NCI-H2081 treated with DMSO at 0.1 percent for 48 hours (cell line): ENCODE measurements at places on chromosomes 3 and 15.

GRCh38 chr15:68440136-68440535 is 8.2 kb upstream of the ITGA11 start:
- no peak for DNase-seq

GRCh38 chr15:26260517-26261133 is 397.5 kb upstream of the ATP10A start:
- no peak for DNase-seq

GRCh38 chr15:90600954-90601353 is 71.2 kb downstream of the CRTC3 start:
- DNase-seq, result no peak

- no peak for DNase-seq
Measured at GRCh38 chr3:128338536-128339330, 128.0 kb downstream of the DNAJB8 start.

- DNase-seq, result no peak
Measured at GRCh38 chr3:63429905-63430304, 151.8 kb downstream of the SYNPR start.

GRCh38 chr15:53074221-53074620 is 284.1 kb upstream of the ONECUT1 start:
- DNase-seq, result no peak

GRCh38 chr3:151404316-151404715 is 19.8 kb upstream of the P2RY12 start:
- DNase-seq, result no peak

DNA sequence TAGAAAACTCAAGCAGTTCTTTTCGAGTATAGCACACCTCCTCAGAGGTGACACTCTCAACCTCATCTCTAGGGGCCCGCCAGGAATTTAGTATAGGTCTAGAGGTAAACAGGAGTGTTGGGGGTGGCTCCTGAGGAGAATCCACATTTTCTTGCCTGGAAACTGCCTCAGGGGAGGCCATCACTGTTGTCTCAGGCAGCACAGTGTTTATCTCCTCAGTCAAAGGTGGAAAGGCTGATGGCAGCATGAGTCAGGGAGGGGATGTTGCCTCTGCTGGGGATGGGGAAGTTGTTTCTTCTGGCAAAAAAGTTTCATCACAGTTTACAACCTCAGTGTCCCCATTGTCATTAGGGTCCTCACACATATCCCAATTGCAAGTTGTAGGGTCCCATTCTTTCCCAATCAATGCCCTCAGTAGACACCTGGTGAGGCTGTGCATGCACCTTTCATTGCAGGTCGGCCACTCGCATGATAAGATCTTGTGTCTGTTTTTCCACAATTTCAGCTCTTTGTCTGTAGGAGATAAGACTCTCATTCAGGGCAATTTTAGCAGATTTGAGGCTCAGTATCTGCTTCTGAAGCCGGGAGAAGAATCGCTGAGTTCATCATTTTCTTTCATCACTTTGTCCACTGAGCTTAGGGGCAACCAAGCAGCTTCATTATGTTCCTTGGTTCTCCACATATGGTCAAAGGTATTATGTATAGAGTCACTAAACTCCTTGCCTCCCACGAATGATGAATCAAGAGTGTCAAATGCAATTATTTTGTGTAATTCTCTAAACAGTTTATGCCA is 25.8 kb downstream of the NAALADL2 start:
- no peak for DNase-seq

- DNase-seq, result no peak
Measured at GRCh38 chr3:133486658-133487057, 86.8 kb downstream of the BFSP2 start.

- no peak for DNase-seq
Measured at GRCh38 chr3:183485093-183485492, 56.7 kb upstream of the MCF2L2 start.

GRCh38 chr3:140203510-140203909 is 268.5 kb downstream of the CLSTN2 start:
- peak; percentile 95 for DNase-seq

- DNase-seq, result no peak
Measured at GRCh38 chr3:38978729-38979128, 73.0 kb downstream of the SCN11A start.

DNA sequence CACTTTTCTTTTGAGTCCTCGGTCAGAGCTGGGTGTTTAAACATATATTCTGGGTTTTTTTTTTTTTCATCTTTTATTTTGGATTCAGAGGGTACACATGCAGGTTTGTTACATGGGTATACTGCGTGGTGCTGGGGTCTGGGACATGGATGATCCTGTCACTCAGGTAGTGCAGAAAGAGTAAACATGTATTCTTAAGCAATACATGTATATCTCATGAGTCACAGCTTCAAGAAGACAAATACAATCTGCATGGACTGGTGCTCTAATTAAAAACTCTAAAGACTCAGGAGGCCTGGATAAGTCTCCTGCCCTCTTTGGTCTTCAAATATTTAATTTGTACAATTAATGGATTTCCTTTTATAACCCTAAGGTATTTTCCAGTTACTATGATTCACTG is 50.6 kb upstream of the PHLDB2 start:
- no peak for DNase-seq

DNA sequence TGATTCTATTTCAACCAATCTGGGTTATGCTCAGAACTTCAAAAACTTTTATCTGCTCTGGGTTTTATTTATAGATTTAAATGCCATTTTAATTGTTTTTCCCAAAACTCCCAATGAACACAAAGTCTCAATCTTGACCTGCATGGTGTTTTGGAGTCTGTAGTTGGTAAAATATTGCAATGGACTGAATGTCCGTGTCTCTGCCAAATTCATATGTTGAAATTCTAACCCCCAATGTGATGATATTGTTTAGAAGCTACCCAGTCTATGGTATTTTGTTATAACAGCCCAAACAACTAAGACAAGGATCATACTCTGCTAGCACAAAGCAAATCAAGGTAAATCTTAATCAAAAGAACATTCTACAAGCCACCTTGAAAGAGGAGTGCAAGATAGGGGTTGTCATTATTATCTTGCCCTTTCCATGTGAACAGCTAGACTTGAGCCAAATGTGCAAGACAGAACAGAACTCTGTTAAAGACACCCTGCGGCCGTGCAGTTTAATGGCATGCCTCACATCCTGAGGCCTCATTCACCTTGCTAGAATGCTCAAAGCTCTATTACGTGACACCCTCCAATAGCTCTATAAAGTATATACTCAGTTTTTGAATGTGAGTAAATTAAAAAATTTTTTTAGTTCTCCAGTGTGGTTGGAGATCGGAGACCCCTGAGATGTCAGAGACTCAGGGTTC is 7.5 kb downstream of the EOGT start:
- DNase-seq, result no peak

DNA sequence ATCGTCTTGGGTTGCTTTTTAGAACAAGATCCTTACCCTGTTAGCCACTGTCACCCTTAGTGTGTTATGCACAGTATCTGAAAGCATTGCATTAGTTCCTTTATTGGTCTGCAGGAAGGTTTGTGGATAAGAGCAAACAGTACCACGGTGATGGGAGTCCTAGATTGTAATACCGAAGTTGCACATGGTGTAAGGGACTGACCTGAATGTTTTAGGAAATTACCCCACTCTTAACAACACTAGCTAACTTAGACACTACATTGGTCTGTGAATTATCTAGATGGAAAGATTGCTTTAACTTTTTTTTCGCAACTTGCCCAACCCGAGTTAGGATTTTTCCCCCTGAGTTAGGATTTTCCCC is 1.3 kb downstream of the STT3B start:
- DNase-seq, result no peak

DNA sequence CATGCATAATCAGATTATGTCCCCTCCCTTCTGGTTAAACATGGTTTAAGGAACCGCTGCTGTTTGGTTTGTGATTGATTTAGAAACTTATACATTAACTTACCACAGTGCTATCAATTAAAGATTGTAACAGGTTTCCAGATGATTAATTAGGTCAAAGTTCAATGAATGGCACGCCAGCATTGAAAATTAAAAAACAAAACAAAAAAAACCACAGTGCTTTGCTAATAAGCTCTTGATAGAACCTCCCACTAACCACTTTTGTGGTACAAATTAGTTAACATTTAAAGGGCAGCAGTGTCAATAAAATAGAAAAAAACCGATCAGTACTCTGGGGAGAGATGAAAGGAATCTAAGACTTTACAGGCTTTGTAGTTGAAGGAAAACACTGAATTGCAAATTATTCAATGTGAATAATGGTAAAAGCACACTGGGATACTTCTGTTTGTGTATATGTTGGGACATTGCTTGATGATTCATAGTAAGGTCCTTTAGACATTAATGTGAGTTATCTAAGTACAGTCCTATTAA is 7.6 kb upstream of the C3orf38 start:
- DNase-seq, result no peak

- peak; percentile 50 for DNase-seq
Measured at GRCh38 chr3:193816656-193817311, 223.8 kb downstream of the OPA1 start.

GRCh38 chr15:57017024-57017423 is 98.6 kb downstream of the TCF12 start:
- no peak for DNase-seq

DNA sequence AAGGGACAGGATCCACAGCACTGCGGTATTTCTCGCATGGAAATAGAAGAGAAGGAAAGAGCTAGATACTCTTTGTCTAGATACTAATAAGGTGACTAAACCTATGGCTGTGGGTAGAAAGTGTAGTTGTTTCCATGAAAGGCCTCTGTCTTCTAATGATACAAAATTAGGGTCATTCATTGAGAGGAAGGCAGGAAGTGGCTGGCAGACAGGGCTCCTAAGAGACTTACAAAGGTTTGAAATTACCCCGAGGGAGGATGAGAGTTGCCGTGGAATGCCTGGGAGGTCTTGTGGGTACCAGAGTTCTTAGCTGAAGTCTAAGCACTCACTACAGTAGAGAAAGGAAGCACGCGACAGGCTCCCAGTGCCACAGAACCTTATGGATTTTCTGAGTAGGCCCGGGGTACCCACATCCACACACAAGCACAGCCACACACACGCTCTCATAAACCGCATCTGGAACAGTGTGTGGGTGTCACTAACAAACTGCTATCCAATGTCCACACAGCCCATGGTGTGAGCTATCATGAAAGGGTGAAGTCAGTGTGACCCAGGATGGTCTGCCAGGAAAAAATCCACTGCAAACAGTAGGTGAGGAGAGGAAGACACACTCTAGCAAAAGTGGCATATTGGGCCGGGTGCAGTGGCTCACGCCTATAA is 221.4 kb downstream of the FAM43A start:
- DNase-seq, result no peak

DNA sequence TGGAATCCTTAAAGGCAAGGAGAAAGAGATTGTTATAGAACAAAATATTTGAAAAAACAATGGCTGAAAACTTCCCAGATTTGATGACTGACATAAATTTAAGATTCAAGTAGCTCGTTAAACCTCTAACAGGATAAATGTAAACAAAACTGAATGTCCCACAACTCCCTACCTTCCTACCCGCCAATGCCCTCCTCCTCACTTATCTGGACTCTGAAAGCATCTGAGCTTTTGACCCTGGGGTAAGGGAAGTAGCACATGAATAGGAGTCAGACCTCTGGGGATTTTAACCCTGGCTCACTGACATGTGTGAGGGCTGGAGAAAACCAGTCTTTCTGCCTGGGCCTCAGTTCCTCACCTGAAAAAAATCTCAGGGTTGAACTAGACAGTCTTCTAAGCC is 26.9 kb downstream of the CYP19A1 start:
- no peak for DNase-seq

- no peak for DNase-seq
Measured at GRCh38 chr15:91348752-91349500, 248.9 kb downstream of the SV2B start.

- DNase-seq, result no peak
Measured at GRCh38 chr3:142958707-142959106, 4.8 kb downstream of the PAQR9 start.

- no peak for DNase-seq
Measured at GRCh38 chr15:48010316-48010715, 110.5 kb upstream of the SLC24A5 start.

- DNase-seq, result no peak
Measured at GRCh38 chr15:71713191-71713809, 97.1 kb upstream of the NR2E3 start.

GRCh38 chr3:108099244-108099643 is 8.4 kb upstream of the CD47 start:
- DNase-seq, result no peak

DNA sequence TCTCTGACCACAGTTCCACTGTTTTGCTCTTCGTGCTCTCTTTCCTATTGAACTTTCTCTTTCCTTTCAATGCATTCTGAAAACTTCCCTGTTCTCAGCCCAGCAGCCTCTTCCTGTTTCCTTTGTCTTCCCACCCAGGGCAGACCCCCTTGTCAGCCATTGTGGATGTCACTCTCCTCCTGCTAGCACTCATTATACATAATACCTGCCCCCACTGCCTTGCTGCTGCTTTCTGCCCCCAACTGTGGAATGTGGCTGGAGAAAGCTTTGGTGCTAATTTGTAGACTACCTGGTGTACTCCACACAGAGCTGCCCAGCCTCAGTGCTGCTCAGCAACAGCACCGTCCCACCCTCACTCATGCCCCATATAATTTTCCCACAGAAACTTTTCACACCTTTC is 80.2 kb downstream of the CHCHD6 start:
- DNase-seq, result no peak

- DNase-seq, result no peak
Measured at GRCh38 chr15:89937365-89938350, 24.9 kb upstream of the ARPIN start.

DNA sequence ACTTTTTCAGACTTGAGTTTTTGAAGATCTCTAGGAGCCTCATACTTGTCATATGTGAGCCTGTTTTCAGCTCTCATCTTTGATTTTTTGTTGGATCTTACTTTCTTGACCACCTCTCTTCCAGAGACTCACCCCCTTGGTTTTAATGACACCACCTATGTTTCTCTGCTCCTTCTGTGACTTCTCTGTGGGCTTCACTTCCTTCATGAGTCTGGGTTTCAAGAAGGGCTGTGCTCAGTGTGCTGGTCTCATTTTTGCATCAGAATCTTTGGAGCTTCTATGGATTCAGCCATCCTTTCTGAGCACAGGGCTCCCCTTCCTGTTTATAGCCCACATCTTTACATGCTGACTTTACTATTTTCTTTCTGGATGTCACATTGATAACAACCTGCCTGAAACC is 17.7 kb downstream of the PPM1L start:
- DNase-seq, result no peak

DNA sequence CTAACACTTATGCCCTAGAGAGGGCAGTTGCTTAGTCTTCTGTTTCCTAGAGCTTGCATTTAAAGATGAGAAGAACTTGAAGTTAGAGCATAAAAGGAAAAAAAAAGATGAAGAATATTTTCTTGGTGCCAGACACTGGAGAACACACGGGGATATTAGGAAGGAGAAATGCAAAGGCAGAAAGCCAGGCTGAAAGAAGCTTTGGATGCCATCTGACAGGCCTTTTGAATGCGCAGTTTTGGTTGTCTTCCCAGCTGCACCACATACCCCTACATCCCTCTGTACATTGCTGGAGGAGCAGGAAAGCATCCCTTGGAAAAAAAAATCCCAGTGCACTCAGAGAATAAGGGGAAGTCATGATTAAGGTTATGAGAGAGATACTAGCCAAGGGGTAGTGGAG is 378.9 kb downstream of the GAP43 start:
- no peak for DNase-seq

- no peak for DNase-seq
Measured at GRCh38 chr3:142990721-142991120, 10.6 kb upstream of the U2SURP start.
